ENCODE measurements at places on chromosomes 12 and 14.

DNA sequence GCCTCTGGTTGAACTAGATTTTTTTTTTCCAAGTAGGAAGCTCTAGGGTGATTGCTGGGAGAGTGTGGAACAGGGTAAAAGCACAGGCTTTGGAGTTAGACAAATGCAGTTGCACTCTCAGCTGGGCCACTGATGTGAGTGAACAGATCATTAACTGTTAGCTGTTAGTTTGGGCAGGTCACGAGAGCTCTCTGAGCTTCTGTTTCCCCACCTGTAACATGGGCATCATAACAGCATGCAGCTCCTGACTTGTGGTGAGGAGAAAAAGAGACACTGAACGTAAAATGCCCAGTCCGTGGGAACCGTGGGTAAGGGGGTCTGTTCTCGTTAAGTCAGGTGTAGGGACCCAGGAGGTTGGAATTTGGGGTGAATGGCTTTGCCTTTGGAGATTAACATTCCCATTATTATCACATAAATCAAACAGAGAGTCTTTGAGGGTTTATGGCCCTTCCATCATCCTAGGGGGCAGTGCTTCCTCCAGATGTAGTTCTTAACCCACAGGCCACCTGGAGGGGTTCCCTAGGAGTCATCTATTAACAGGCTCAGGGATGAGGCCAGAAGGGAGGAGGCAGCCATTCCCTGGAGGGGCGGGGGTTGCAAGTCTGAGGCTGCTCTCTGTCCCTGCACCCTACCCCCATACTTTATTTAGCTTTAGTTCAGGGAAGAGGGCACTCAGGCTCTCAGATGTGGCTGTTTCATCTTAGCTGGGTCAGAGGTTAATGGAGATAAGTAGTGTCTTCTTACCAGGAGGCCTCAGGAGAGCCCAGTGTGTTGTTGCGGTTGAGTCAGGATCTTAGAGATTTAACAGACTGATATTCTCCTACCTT, 135.2 kb downstream of the DACT1 start:
- no peak for DNase-seq

- no peak for DNase-seq
Observed at GRCh38 chr12:121325922-121326396, 26.3 kb downstream of the ANAPC5 start.

DNA sequence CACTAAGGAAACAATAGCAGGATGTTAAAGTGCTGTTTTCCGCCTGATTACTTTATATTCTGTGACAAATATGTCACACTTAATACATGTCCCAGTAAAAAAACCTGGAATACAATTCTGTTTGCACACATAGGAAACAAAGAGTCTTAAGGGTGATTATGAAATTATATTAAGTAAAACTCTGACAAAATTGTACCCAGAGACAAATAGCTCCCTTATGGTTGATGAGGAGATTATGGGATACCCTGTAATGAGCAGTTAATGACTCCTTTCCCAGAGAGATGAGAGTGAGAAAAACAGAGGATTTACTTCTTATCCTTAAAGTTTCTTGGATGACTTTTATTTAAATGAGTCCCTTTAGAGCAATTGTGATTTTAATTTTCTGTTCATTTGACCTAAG, 370.6 kb downstream of the PDZRN4 start:
- peak; percentile 74 for DNase-seq

GRCh38 chr12:46916796-46917419, 91.1 kb upstream of the SLC38A4 start:
- DNase-seq, result no peak

DNA sequence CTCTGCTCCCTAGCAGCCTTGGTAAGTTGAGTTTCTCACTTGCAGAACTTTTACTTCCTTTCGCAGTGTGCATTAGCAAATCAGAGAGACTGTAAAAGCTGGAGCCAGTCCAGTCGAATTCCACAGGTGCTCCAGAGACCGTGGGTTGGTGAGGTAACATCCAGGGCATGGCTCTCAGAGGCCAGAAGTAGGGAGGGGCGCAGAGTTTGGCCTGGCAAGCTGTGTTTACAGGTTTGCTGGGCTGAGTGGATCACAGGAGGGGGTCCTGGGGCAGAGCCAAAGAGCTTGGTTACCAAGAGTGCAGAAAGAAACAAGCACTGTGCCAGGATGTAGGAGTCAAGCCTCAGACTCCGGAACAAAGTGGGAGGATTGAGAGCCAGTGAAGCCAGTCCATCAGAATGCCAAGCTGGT, 10.2 kb upstream of the BHLHE41 start:
- DNase-seq, result peak; percentile 81

DNA sequence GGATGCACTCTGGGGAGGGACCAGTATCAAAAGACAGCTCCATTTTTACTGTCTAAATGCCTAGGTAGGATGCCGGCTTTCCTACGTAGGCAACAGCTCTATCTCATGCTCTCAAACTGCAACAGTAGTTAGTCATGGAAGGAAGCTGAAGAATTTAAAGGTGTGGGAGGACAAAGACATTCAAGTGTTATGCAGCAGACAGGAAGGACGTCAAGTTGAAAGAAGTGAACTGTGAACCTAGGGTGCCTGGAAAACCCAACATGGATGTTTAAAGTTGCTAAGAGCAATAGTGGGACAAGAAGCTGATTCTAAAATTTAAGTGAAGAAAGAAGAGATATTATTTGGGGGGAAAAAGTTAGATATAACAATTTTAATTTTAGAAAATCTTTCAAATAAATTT, 5.9 kb downstream of the SEC23A start:
- no peak for DNase-seq

DNA sequence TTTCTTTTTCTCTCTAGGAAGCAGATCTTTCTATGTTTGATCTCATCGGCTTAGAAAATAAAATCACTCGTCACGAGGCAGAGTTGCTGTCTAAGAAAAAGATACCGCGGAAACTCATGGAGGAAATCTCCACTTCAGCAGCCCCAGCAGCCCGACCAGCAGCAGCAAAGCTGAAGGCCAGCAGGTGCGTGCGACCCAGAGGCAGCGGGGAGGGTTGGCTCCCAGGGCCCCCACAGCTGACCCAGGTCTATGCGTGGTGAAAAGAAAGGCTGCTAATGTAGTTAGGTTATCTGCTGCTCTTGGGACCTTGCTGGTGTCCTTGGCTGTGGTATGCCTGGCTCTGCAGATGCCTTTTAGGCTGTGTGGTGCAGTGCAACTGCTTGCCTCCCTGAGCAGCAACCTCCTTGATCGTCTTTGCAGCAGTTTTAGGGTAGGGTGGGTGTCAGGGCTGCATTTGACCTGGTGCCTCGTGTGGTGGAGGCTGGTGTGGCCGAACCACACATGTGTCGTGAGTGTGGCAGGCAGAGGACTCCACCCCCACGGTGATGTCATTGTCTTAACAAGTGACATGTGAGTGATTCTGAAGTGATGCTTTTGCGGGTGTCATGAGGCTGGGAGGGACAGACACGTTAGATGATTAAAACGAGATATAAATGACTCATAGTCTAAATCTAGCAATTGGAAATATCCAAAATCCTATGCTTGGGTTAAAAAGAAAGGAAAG, 68.6 kb downstream of the EP400 start:
- no peak for DNase-seq

DNA sequence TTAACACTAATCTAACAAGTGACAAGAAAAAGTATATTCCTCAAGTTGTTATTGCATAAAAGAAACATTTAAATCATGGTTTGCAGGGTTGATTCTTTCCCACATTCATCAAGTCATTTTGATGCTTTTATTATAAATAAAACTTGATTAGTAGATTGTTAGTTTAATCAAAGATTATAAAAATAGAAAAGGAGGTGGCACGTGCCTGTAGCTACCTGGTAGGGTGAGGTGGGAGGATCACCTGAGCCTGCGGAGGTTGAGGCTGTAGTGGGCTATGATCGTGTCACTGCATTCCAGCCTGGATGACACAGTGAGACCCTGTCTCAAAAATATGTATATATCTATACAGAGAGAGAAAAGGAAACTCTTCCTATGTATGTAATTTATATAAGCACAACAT, 433.2 kb upstream of the RGS6 start:
- no peak for DNase-seq

- DNase-seq, result no peak
Observed at GRCh38 chr14:63287666-63288483, 30.9 kb downstream of the GPHB5 start.

DNA sequence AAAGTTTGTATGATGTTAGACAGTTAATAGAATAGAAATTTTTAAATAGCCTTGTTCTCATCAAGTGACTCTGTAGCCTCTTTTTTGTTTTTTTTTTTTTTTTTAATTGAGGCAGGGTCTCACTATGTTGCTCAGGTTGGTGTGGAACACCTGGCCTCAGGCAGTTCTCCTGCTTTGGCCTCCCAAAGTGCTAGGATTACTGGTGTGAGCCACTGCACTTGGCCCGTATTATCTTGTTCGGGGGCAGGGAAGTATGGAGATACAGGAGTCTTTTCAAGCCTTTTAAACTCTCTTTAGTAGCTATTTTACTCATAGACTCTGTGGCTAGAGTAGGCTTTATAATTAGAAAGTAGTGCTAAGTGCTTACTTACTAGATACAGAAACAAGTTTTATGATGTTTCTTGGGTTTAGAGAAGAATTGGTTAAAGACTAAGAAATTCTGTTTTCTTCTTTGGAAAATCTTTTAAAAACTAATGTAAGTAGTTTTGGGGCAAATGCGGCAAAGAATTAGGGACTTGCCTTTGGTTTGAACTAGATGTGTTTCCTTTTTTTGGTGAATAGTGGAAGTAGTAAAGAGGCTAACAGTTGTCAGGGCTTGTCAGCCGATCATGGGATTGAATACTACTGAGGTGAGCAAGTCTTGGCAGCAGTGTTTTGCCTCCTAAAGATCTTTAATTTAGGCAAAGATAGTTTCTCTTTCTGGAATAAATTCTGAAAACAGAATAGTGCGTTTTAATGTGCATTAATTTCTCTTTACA, 31.3 kb downstream of the FBXO34 start:
- no peak for DNase-seq

DNA sequence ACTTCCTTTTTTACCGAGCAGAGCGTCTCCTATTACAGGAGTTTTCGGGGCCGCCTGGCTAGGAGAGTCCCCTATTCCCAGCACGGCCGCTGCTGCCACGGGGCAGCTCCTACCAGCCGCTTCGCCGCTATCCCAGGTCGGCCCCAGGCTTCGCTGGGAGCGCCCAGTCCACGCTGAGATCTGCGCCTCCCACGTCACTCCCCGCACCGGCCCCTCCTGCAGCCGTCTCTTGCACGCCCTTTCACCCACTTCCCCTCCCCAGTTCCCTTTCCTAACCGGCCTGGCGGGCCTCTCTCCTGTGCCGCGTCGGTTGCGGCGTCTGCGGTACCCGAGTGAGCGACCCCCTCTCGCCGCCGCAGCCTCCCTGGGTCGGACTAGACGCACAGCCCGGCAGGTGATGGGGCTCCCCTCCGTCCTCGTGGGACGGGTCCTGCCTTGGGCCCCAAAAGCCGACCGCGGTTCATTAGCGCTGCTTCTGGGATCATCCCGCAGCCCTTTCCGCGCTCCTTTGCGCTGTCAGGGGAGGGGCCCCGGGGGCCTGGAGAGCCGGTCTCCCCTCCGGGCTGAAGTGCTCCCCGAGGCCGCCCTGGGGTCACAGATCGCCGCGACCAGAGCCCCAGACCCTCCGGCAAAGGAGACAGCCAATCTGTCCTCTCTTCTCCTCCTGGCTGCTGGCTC, 1318.4 kb downstream of the TMEM121 start:
- DNase-seq, result no peak

GRCh38 chr14:52907949-52908348, 42.9 kb downstream of the FERMT2 start:
- DNase-seq, result no peak

- peak; percentile 67 for DNase-seq
Observed at GRCh38 chr12:91367234-91367849, 184.7 kb upstream of the DCN start.

DNA sequence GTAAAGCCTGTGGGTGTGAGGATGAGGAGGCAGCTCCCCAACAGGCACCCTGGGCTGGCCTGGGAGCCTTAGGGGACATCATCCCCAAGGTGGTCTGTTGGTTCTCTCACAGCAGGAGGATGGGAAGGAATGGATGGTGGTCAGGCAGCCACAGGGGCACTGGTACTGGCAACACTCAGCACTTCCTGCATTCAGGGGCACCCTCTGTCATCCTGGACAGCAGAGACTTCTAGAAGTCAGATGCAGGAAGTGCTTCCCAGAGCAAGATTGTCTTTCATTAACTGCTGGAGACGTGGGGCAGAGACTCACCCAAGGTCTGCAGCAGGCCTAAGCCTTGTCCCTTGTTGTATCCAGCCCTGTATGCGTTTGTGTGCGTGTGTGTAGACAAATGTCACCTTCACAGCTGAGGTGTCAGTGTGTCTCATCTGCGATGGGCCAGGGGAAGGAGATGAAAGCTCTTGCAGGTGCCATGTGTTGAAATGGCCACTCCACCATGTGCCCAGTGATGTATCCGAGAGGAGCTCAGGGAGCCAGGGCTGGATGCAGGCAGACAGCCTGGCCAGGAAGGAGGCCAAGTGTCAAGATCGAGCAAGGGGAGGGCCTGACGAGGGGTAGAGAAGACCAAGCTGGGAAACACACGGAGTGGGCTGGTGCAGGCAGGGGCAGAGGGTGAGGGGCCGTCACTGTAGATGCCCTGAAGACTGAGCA, 85.1 kb downstream of the PITPNM2 start:
- no peak for DNase-seq

DNA sequence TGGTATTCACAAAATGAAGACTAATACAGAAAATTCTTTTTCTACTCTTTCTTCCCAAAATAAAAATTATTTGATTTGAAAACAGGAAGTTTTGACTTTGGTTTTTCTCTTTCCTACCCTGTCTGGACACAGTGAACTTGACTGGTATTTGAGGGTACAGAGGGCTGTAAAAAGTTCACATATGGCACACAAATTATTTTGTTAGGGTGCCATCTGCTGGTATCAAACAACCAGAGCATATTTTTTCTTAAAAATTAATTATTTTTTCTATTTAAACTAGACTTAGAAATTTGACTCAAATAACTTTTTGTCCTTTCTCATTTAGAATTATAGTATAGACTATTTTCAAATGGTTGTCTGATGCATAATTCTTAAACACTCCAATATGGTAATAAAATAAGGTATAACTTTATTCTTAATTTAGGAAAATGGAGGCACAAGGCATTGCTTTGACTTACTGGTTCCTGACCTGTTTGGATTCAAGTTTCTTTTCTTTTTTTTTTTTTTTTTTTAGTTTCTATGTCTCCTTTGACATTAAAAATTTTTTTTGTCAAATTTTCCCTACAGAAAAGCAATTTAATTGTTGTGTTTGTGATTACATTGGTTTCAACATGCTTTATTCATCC, 390.6 kb downstream of the PRKD1 start:
- peak; percentile 21 for DNase-seq

DNA sequence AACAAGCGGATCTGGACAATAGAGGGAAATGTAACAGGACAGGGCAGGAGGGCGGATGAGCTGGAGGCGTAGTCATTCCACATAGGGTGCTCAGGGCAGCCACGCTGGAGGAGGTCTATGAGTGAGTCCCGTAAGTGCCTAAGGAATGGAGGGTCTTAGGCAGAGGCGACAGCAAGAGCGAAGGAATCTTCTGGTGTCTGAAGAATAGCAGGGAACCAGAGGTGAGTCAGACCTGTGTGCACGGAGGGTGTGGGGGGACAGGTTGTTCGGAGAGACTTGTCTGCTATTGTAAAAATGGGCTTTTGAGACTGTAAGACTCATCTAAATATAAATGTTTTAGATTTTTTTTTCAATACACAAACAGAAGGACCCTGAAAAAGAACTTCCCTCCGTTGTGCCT, 70.6 kb downstream of the SETD3 start:
- no peak for DNase-seq

- DNase-seq, result no peak
Observed at GRCh38 chr12:101551362-101552114, 43.2 kb upstream of the MYBPC1 start.

- DNase-seq, result no peak
Observed at GRCh38 chr14:52413729-52414408, 99.8 kb downstream of the PTGER2 start.
